SJSA1 (cell line): ENCODE measurements at places on chromosomes 6 and 20. TPM values are rescaled to one million over a fixed set of nuclear protein-coding genes. Genes with fewer than 3 reads are reported as not detected.

DNA sequence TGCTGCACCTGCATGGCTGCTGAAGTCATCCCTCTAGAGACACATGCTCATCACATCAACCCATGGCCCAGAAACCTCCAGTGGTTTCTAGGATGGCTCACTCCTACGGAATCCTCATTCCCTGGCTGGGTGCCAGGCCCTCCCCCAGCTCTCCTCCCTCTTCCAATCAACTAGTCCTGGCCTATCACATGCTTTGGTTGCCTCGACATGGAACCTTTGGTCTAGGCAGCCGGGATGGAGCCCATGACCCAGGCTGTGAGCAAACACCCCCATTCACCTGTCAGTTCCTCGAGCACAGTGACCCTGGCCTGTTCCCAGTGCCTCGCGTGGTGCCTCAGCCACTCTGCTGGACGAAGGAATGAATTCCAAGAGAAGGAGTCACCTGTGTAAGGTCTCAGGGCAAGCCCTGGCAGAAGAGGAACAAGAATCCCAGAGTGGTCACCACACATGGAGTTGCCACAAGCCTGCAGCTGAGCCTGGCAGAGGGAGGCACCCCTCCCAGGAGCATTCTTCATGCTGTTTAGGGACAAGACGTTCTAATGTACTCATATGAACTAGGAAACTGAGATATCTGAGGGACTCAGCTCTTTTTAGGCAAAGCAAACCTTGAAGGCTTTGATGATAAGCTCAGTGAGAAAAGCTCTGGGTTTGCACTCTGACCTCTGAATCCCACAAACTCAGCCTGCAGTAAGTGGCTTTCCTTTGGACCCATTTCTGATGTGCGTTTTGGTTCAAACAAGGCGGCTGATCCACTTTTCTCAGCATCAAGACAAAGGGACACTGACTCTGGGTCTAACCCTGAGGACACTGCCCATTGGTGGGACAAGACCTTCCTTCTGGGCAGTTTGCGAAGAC lies 40.2 kb downstream of the PPP1R3G start:
- H3K36me3 ChIP-seq, result no peaks in the 10 kb centered on the region
- DNase-seq, result peak; percentile 55
- H3K4me1 ChIP-seq, result peaks cover 19% of the 10 kb centered on the region
- H3K4me3 ChIP-seq, result no peak overlapping the region

DNA sequence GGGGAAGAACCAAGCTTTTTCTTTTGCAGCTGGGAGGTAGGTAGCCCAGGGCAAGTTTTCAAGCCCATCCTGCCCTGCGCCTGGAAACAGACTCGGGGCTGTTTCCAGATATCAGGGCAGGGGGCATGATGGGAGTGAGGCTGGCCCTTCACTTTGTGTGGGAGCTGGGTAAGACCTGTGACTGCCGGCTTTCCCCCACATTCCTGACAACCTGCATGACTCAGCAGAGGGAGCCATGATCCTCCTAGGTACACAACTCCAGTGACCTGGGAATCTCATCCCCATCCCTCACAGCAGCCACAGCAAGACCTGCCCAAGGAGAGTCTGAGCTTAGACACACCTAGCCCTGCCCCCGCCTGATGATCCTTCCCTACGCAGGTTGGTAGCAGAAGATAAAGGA lies 280.8 kb downstream of the SOX4 start:
- H3K36me3 ChIP-seq, result no peaks in the 10 kb centered on the region
- no peak overlapping the region for H3K27ac ChIP-seq
- peaks cover 13% of the 10 kb centered on the region for H3K4me1 ChIP-seq
- H3K27me3 ChIP-seq, result no peaks in the 10 kb centered on the region
- DNase-seq, result no peak

DNA sequence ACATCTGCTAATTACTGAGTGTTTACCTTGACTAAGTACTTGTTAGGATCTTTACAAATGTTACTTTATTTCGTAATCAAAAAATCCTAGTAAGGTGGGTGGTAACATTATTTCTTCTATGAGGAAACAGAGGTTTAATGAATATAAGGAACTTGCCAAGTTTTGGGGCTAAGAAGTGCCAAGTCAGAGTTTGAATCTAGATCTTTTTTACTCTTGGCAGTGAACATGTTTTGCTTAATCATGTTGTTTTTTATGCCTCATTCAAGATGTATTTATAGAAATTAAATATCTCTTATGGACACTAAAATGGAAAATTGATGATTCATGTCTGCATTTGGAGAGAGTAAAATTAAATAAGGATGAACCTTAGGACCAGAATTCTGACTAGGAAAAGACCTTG lies 393.7 kb downstream of the UTRN start:
- H3K27ac ChIP-seq, result no peak overlapping the region
- H3K4me3 ChIP-seq, result no peak overlapping the region
- H3K36me3 ChIP-seq, result peaks cover 17% of the 10 kb centered on the region
- no peaks in the 10 kb centered on the region for H3K4me1 ChIP-seq
- H3K27me3 ChIP-seq, result no peaks in the 10 kb centered on the region

- no peak for DNase-seq
- no peaks in the 10 kb centered on the region for H3K27me3 ChIP-seq
- no peak overlapping the region for H3K4me3 ChIP-seq
These were observed 42.1 kb downstream of the BMP5 start for GRCh38 chr6:55833284-55833683.

GRCh38 chr6:14540810-14541540 lies 423.4 kb downstream of the CD83 start:
- no peak for DNase-seq
- H3K27me3 ChIP-seq, result no peaks in the 10 kb centered on the region
- H3K4me3 ChIP-seq, result no peak overlapping the region
- H3K27ac ChIP-seq, result no peak overlapping the region
- no peaks in the 10 kb centered on the region for H3K4me1 ChIP-seq

DNA sequence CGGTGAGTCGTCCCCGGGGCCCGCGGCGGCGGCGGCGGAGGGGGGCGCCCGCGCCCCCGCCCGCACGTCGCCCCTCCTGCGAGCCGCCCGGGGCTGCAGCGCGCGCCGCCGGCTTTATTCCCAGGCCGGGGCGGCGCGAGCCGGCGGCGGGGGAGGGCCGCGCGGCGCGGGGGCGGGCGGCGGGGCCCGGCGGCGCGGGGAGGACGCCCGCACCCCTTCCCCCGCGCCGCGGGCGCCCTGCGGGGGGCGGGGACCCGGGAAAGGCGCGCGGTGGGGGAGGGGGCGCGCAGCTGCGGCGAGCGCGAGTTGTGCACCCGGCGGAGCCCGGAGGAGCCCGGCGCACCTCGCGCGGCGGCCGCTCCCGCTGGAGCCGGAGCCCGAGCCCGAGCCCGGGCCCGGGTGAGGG lies 646 bp downstream of the HMGA1 start:
- H3K36me3 ChIP-seq, result peaks cover 28% of the 10 kb centered on the region
- no peak for DNase-seq
- no peaks in the 10 kb centered on the region for H3K27me3 ChIP-seq
- peak overlapping the region; percentile 81 for H3K4me3 ChIP-seq
- peaks cover 31% of the 10 kb centered on the region for H3K4me1 ChIP-seq

DNA sequence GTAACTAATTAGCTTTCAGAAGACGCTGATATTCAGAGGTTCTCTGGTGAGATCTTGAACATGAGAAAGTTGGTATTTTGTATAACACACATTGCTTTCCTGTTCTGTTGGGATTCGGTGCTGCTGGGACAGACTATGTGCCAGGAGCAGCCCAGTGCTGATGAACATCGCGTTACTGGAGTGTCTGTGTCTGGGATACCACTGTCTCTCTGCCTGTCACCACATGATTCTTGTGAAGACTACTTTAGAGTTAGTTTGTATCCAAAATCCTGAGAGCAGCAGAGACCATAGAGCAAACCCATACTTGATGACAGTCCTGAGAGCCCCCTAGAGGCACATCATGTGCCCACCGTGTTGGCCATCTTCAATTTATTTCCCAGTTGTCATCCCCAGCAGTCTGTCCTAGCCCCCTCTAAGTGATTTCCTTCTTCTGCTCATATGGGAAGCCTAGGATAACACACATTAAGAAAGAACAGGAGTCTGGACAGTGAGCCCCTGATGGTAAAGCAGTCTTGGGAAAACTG lies 41.8 kb upstream of the TINAG start:
- DNase-seq, result no peak
- H3K4me1 ChIP-seq, result no peaks in the 10 kb centered on the region
- no peak overlapping the region for H3K27ac ChIP-seq
- H3K4me3 ChIP-seq, result no peak overlapping the region
- no peaks in the 10 kb centered on the region for H3K27me3 ChIP-seq
- no peaks in the 10 kb centered on the region for H3K36me3 ChIP-seq

DNA sequence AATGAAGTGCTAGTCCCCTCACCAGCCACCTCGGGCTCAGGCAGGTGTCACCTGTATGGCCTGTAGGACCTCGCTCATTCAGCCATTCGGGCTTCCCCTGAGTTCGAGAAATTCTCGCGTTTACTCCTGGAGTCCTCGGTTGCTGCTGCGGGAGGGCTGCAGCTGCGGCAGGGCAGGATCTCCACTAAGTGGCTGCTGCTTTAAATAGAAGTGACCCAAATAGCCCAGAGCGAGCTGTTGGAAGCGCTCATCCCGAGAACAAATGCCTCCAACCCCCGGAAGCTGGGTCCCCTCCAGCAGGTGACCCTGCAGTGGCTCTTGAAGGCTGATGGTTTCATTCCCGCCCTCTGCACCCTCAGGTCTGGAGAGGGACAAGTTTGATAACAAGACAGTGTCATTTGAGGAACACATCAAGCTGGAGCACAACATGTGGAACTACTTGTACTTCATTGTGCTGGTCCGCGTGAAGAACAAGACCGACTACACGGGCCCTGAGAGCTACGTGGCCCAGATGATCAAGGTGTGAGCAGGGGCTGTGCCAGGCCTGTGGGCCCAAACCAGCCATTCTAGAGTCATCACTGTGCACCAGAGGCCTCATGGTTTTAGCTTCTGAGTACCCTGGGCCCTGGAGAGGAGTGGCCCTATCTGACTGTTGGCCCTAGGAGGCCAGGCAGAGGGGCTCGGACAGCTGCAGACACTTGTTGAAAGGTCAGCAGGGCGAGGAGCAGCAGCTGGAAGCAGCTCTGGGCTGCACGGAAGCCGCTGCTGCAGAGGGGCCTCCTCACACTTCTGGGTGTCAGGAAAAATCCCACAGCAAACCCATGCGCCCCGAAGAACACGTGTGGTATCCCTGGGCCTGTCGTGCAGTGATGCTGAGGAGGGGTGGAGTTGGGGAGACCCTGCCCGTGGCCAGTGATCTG lies 18.1 kb downstream of the UQCC2 start:
- no peak for DNase-seq
- peaks cover 84% of the 10 kb centered on the region for H3K36me3 ChIP-seq
- H3K4me1 ChIP-seq, result peaks cover 86% of the 10 kb centered on the region
- H3K27ac ChIP-seq, result peak overlapping the region; percentile 77
- no peaks in the 10 kb centered on the region for H3K27me3 ChIP-seq
- no peak overlapping the region for H3K4me3 ChIP-seq

DNA sequence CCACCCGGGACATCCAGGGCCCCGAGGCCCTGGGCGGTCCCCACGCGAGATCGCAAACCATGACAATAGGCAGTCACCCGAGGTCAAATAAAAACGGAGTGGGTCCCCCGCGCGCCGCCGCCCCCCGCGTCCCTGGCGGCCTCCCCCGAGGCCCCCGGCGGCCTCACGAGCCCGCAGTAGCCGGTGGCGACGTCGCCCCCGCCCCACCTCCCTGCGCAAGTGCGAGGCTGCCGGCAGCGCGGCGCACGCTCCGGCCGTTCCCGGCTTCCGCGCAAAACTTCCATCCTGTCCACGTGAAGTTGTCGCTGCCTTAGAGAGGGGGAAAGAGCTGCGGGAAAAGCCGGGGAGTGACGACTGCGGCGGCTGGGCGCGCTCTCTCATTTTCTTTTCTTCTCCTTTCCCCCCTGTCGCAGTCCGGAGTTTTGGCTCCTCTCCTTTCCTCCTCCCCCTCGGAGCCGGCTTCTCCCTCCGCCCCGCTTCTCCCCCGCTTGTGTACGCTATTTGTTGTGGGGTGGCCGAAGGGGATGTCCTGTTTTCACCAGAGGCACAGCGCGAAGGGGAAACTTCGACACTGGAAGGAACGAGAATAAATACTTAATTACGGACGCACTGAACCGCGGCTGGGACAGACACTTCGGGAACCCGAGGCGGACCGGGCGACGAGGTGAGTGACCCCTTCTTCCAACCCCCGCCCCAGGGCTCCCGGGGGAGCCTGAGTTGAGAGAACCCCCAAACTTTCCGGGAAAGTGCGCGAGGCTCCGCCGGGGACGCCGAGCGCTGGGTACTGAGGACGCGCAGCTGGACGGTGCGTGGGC lies at the start of gene EYA4:
Gene EYA4 (plus strand): TSS at position 272 of the 815 bp plus-strand sequence. CDS start 33,424 bp downstream, outside the sequence.
- H3K4me3 ChIP-seq, result peak within 1 kb of the TSS; percentile 28
- no peak within 1 kb of the TSS for H3K27ac ChIP-seq
- DNase-seq, result peak; percentile 10
- H3K36me3 ChIP-seq, result no peaks in the 10 kb centered on the region

Gene HLA-DRA
- total RNA-seq, result not detected in 2 replicates

Gene CDC5L
- 38.0 and 41.2 TPM in 2 replicates for total RNA-seq

Gene DYNLT2
- total RNA-seq, result 0.68 and 1.1 TPM in 2 replicates
